T-helper 17 cell (primary cell): ENCODE measurements at places on chromosomes 4 and X. TPM values are rescaled to one million over a fixed set of nuclear protein-coding genes. Genes with fewer than 3 reads are reported as not detected.

DNA sequence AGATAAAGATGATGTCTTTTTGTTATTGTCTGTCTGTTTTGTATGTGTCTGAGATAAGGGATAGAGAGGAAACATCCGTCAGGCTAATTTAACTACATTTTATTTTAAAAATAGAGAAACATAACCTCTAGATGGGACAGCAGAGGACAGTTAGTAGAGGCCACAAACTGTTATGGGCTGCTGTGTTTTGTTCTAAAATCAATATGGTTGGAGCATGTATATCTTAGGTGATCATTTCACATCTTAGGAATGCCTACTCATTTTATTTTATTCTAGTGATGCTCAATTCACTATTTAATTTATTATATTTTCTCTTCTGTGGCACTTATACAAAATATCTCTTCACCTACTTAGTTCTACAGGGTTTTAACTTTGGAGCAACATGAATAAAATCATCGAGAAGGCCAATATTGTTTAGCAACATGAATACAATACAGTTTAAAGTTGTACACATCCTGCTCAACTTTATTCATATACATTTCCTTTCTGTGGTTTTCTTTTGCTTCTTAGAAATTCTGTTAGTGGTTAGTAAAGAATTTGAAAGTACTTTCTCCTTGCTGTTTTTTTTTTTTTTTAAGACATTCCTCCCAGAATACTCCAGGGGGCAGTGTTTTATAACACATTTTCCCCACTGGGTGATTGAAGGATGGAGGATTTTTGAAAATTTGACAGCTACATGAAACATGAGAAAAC lies 392.9 kb downstream of the UNC5C start:
- no peak for DNase-seq

DNA sequence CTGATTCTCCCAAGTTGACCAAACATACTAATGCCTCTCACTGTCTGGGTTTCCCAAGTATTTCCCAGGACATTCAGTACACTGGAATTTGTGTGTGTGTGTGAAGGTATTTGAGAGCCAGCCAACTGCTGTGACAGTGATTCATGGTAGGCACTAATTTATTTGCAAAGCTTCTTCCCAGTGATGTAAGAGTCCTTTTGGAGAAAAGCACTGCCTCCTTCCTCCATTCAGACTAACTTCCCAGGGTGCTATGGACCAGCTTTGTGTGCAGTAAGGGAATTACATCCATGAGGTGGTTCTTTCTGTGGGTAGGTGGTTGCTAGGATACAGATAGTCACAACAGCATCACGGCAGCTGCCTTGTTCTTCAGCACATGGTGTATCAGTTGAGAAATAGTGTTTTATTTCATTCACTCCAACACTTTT lies 8.7 kb downstream of the EGF start:
- no peak for DNase-seq

GRCh38 chr4:73842696-73843095 lies 6.2 kb downstream of the CXCL6 start:
- DNase-seq, result no peak

DNA sequence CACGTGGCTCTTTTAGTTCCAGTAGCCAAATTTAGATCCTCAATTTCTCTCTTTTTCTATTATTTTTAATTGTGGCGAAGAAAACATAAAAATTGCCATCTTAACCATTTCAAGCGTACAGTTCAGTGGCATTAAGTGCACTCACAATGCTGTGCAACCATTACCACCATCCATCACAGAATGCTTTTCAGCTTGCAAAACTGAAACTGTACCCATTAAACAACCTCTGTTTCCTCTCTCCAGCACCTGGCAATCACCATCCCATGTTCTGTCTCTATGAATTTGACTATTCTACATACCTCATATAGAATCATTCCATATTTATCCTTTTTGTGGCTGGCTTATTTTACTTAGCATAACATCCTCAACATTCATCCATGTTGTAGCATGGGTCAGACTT lies 74.9 kb downstream of the METTL14 start:
- DNase-seq, result no peak

- DNase-seq, result no peak
Observed at GRCh38 chrX:93420525-93421082, 252.8 kb downstream of the NAP1L3 start.

GRCh38 chr4:143286701-143287571 lies 49.7 kb upstream of the GAB1 start:
- DNase-seq, result no peak

GRCh38 chrX:37755025-37755424 lies 24.8 kb upstream of the CYBB start:
- DNase-seq, result no peak

- DNase-seq, result no peak
Observed at GRCh38 chr4:79413032-79413885, 5.2 kb upstream of the GK2 start.

- DNase-seq, result no peak
Observed at GRCh38 chrX:13428053-13428786, 108.4 kb upstream of the ATXN3L start.

Gene ANTXR2
- 58.9 TPM for total RNA-seq

Gene HDX
- 2.8 TPM for total RNA-seq

Gene MAGEA10
- not detected for total RNA-seq

Gene XAGE2
- total RNA-seq, result not detected

Gene GALNTL6
- not detected for total RNA-seq

Gene FAM149A
- not detected for total RNA-seq
